Hematopoietic multipotent progenitor cell treated with erythropoietin and hydrocortisone succinate and interleukin-3 and kit ligand, for 15 days (in vitro differentiated cells): ENCODE measurements at places on chromosomes 7 and 10.

GRCh38 chr10:50604049-50604640, 19.6 kb downstream of the SGMS1 start:
- DNase-seq = no peak

DNA sequence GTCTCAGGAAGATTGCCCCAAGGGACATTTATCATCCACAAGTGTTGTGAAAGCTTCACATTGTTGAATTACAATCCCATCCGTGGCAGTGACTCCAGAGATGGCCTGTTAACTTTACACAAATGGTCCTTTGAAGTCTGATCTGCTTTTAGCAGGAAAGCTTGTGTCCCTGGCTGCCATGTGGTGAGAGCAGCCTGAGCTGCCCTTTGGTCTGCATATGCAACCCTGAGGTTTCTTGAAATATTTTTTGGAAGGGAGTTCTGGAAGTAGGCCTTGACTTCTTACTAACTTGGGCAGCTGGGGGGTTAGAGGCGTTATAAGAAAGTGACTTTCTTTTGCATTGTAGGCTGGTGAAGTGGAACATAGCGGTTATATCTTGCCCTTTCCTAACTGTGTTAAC, 41.3 kb upstream of the FAM180A start:
- DNase-seq = no peak

DNA sequence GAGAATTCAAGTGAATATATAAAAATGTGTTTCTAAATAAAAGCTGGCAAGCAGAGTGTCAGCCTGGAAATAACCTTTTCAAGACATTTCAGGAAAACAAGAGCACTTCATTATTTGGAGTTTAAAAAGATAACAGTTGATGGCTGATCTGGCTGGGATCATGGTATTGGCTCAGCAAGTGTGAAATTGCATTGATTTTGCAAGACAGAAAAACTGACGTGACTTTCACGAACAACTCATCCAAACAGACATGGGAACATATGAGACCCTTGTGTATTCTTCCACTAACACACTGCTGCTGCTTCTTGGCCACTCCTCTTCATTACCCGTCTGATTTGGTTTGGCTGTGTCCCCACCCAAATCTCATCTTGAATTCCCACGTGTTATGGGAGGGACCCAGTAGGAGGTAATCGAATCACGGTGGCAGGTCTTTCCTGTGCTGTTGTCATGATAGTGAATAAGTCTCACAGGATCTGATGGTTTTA, 108.5 kb downstream of the RAB18 start:
- no peak for DNase-seq

DNA sequence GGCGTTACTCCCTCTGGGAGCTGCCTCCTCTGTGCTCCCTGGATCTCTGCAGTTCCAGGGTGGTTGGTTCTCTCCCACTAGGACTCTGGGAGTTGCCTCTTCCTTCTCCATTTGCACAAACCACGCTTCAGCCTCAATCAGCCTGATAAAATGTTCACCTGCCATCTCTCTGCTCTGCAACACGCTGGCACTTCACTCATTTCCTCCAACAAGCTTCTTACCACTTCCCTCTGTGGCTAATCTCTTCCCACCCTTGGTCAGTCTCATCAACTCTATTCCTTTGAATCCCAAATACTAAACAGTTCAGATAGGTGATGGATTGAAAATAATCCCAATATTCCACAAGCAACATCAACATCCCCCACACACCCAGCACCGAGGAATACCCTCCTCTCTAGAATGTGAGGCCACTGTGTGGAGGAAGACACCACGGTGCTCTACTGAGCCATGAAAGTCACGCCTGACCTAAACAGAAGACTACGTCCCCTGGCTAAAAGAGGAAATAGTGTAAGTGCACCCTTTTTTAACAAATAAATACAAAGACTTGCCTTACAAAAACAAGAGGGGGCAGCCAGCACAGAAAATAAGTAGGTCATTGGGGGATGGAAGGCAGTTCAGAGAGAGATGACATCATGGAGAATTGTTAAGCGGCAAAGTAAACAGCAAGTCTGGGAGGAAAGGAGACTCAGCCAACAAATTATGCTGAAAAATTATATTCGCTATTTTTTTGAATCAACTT, 1.9 kb upstream of the FAM170B start:
- no peak for DNase-seq

GRCh38 chr7:2040201-2040892, 192.4 kb downstream of the MAD1L1 start:
- no peak for DNase-seq

- no peak for DNase-seq
These were observed 15.0 kb downstream of the AIFM2 start for GRCh38 chr10:70117646-70118045.

GRCh38 chr7:16847381-16847860, 34.4 kb downstream of the AGR3 start:
- no peak for DNase-seq

DNA sequence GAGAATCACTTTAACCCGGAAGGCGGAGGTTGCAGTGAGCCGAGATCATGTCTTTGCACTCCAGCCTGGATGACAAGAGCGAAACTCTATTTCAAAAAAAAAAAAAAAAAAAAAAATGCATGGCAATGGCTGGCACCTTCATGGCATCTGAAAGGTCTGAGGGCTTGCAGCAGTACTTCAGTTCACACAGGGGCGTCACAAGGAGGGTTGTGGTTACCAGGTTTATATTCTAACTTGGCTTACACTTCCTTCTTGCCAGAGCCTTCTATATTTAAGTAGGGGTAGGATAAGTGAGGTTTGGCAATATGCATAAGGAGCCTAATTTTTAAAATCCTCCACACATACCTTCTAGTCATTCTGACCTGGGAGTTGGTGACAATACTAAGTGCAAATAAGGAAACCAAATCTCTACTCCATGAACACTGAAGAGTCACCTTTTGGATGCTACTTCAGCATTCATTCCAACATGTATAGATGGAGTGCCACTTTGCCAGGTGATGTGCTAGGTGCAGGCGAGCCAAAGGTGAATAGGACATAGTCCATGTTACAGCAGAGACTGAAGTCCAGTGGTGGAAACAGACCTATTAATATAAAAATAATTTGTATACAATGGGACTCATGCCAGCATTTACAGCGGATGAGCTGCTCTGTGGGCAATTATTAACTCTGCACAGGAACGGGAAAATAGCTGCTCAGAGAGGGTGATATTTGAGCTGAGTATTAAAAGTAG, 57.8 kb upstream of the PDCD4 start:
- no peak for DNase-seq

- DNase-seq = no peak
These were observed 89.8 kb downstream of the PCLO start for GRCh38 chr7:83072576-83073517.

- DNase-seq = no peak
These were observed 17.8 kb upstream of the TBRG4 start for GRCh38 chr7:45129181-45129800.

- DNase-seq = no peak
These were observed 36.6 kb downstream of the AMZ1 start for GRCh38 chr7:2724453-2725177.

GRCh38 chr10:47127188-47127785, 172.7 kb upstream of the GDF10 start:
- no peak for DNase-seq

GRCh38 chr10:111784436-111784835, 399.1 kb downstream of the GPAM start:
- DNase-seq = no peak

GRCh38 chr10:13820119-13820963, 233.6 kb downstream of the PRPF18 start:
- no peak for DNase-seq

DNA sequence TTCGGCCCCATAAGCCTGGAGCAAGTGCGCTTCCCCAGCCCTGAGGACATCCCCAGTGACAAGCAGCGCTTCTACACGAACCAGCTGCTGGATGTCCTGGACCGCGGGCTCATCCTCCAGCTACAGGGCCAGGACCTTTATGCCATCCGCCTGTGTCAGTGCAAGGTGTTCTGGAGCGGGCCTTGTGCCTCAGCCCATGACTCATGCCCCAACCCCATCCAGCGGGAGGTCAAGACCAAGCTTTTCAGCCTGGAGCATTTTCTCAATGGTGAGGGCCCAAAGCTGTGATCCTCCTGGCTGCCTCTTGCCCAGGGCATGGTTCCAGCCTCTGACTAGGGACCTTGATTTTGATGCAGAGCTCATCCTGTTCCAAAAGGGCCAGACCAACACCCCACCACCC, 10.1 kb downstream of the IRF5 start:
- no peak for DNase-seq

DNA sequence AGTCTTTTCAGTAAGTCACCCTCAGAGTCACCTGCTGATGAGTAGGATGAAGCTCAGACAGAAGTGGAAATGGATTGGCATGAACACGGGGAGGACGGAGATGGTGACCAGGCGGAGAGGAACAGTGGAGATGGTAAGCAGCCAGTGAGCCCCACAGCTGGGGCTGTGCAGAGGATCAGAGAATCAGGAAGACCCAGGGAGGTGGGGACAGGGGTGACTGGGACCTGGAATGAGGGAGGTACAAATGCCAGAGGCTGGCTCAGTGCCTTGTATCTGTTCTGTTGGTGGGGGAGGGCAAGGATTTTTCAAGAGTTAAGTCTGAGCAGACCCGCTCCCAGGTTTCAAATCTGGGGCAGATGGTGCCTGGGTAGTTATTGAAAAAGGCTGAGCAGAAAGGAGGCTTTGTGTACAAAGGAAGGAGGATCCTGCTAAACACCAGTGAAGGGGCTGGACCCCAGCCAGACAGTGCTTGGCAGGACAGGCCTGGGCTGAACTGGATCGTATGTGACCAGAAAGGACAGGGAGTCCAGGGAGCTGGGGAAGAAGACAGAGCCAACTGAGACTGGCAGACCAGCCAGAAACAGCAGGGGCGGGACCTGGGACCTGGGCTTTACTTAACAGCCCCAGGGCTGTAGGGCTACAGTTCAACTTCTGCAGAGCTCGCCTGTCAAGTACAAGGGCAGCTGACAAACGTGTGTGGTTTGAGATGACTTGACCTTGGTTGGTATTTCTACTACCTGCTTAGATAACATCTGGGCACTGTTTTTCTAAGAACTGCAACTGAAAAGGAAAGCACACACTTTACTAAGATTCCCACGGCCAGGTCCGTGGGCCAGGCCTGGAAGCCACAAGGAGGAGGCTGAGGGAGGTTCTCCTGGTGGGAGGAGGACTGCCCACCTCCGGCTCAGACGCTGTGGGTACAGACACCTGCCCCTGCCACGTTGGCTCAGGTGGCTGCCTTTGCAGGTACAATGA, 13.2 kb upstream of the FRMPD2 start:
- DNase-seq = no peak

GRCh38 chr10:23253780-23254179, 61.7 kb downstream of the PTF1A start:
- DNase-seq = no peak

DNA sequence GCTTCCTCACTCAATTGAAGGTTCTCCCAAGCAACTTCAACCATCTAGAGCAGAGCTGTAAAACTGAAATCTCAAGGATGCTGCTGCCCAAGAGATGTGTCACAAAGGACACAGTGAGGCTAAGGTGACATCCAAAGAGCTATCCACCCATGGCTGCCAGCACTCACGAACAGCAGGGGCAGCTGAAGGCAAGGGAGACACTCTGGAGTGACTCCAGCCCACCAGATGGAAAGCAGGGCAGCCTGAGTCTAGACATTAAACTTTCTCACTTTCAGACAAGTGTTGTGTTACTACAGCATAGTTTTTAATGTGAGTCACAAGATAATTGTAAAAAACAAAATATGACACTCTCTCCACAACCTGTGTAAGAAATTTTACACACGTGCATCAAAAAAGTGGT, 113.5 kb downstream of the LARP4B start:
- no peak for DNase-seq

DNA sequence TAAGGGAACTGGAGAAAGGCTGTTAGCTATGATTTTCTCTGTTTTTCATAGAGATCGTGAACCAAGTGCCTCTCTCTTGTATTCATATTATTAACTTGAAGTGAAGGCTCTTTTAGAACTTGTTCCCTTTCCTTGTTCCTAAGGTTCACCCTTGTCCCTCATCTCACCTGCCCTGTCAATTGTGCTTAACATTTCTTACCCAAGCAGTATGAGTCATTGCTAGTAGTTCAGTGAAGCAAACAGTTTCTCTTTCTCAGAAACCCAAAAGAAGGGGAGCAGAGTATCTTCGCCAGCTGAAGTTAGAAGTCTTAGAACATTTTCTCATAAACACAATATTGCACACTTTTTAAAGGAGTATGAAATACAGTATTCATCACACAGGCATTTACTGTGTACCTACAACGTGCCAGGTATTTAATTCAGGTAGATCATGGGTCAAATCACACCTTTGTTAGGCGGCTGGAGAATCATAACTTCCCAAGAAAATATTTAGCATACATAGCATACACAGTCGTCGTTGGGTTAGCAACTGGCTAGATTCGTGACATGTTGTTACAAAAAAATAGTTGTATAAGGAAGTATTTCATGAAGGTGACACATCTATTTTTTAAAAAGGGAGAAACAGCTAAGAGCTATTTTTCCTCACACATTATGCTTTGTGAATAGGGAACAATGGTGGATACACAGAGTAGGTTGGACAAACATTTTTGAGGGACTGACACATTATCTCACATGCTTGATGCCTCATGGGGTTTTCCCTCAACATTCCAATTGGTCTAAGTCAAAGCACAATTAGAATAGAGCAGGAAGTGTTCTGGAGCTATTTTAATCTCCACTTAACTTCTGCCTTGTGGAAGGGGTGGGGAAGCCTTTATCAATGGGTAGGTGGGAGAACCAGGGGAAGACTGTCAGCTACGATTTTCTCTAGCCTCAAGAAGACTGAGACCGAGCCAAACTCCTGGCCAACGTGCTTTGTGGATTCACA, 13.2 kb downstream of the HDAC9 start:
- DNase-seq = no peak

GRCh38 chr7:116223588-116223987, 13.2 kb downstream of the TES start:
- DNase-seq = no peak

DNA sequence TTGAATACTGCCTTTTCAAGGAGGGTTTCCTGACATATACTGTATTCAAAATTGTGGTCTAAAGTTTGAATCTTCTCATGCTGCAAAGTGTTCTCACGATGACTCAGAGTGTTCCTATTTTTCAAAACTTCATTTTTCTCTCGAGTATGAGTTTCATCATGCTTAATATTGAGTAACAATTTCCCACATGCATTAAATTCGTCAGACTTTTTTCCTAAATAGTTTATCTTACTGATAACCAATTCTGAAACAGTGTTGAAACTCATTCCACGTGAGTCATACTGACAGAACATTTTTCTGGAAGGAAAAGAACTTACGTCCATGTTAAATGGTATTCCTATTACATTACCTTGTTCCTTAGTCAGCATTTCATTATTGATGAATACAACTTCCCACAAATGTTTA, 44.1 kb downstream of the ZNF33B start:
- no peak for DNase-seq

- no peak for DNase-seq
These were observed 290.8 kb upstream of the PCDH15 start for GRCh38 chr10:55091691-55092328.
